NCI-H526 treated with DMSO at 0.1 percent for 48 hours (cell line): ENCODE measurements at places on chromosomes 13 and 19.

- no peak for DNase-seq
Measured at GRCh38 chr19:55594996-55595545, 4.2 kb downstream of the FIZ1 start.

DNA sequence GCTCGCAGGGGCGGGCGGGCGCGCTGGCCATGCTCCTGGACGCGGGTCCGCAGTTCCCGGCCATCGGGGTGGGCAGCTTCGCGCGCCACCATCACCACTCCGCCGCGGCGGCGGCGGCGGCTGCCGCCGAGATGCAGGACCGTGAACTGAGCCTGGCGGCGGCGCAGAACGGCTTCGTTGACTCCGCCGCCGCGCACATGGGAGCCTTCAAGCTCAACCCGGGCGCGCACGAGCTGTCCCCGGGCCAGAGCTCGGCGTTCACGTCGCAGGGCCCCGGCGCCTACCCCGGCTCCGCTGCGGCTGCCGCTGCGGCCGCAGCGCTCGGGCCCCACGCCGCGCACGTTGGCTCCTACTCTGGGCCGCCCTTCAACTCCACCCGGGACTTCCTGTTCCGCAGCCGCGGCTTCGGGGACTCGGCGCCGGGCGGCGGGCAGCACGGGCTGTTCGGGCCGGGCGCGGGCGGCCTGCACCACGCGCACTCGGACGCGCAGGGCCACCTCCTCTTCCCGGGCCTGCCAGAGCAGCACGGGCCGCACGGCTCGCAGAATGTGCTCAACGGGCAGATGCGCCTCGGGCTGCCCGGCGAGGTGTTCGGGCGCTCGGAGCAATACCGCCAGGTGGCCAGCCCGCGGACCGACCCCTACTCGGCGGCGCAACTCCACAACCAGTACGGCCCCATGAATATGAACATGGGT lies 599 bp downstream of the ZIC2 start:
- DNase-seq: peak; percentile 44

GRCh38 chr13:112732679-112733078 lies 42.8 kb downstream of the ATP11A start:
- DNase-seq: no peak

DNA sequence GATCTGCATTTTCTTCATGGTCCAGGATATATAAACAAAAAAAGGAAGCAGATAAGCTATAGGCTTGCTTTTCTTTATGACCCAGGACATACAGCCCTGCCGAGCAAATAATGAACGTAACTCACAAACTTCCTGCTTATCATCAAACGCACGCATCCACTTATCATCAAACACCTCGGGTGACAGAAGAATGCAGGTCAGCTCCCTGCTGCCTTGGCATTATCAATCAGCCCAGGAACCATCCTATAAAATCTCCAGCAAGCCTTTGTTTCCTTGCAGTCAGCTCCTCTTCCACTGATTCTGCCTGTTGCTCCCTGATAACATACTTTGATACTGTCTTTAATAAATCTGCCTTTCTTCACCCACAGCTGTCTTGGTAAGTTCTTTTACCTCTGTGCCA lies 5.3 kb upstream of the ZNF583 start:
- DNase-seq: no peak

- no peak for DNase-seq
Measured at GRCh38 chr19:3784607-3785450, 1.4 kb downstream of the MATK start.

- DNase-seq: peak; percentile 88
Measured at GRCh38 chr19:48634424-48635262, 2.5 kb downstream of the DBP start.

DNA sequence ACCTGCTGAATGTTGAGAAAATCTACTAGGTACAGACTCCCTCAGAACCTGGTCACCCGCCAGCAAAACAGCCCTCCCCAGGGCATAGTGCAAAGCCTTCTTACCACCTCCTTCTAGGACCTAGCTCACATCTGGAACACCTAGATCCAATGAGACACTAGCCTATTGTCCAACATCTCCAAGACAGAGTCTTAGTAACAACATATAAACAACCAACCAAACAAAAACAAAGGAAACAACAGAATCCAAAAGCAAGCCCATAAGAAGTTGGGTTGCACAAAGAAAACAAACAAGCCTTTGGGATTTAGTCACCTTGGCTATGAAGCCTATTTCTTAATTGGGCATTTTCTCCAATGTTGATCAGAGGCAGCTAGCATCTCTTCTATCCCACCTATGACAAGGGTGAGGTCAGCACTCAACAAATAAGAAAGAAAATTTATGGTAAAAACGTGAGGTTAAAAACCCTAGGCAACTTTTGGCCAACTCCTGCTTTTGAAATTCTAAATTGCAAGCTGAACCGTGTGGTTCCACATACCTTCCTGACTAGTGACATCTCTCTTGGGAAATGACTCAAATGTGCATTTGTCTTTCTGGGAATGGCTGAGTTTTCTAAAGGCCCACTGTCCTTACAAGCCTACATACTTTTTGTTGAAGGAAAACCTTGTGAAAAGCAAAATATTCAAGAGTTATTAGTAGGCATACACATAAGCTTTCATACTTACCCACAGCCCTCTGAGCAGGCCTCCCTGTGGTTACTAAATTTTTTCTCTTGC lies 66.7 kb downstream of the FAM216B start:
- no peak for DNase-seq

DNA sequence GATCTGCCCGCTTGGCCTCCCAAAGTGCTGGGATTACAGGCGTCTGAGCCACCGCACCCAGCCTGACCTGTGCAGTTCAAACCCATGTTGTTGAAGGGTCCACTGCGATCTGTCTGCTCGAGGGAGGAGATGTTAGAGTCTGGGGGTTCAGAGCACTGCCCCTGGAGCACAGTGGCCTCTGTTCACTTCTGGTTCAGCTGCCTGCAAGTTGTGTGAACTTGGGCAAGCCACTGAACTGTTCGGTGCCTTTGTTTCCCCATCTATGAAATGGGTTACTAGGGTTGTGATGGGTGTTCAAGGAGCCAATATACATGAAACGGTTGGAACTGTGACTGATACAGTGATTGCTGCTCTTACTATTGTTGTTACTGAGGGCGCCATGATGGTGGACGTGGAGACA lies 1.7 kb downstream of the PLIN5 start:
- no peak for DNase-seq

- no peak for DNase-seq
Measured at GRCh38 chr19:38869160-38869835, 8.8 kb downstream of the RINL start.

DNA sequence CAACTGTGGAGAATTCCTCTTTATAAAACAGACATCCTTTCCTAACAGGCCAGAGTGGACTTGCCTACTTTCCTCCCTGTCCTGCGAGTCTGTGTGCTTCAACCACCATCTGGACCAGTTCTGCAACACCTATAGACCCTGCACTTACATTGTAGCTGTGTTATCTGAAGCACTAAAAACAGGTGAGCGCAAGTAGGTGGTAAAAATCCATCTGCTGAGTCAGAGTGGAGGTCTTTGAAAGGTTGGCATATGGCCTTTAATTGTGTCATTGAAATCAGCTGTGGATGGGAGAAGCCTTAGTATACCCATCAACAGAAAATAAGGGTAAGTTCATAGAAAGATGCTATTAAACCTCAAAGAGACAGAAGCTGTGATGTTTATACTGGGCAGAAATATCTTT lies 7.6 kb upstream of the NALCN start:
- DNase-seq: no peak

GRCh38 chr13:31880851-31881494 lies 141.6 kb downstream of the RXFP2 start:
- no peak for DNase-seq

GRCh38 chr13:29935309-29935981 lies 85.0 kb upstream of the UBL3 start:
- no peak for DNase-seq

- DNase-seq: no peak
Measured at GRCh38 chr19:13865571-13866462, 11.1 kb upstream of the NANOS3 start.

DNA sequence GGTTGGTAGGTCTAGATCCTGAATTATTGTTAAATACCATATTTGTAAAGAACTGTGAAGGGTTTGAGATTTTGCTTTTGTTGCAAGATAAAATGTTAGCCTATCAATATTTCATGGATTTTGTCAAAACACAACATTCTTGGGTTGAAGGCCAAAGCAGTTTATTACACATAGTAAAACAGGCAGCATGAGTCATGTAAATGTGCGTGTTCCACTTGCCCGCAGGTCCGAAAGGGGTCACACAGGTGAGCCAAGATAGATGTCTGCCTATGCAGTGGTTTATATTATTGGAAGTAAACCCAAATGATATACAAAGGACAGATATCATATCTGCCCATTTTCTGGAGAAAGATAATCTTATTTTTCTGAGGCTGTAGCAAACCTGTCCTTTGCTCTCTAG lies 1654.4 kb upstream of the SPRY2 start:
- no peak for DNase-seq

- no peak for DNase-seq
Measured at GRCh38 chr19:6864325-6864940, 22.9 kb upstream of the ADGRE1 start.

GRCh38 chr19:43609872-43610271 lies 2.0 kb upstream of the SRRM5 start:
- DNase-seq: no peak

- no peak for DNase-seq
Measured at GRCh38 chr19:17615889-17616685, 60.6 kb downstream of the COLGALT1 start.

- DNase-seq: no peak
Measured at GRCh38 chr19:16385821-16386220, 61.2 kb downstream of the KLF2 start.
